ENCODE measurements at places on chromosomes 3 and 15.

DNA sequence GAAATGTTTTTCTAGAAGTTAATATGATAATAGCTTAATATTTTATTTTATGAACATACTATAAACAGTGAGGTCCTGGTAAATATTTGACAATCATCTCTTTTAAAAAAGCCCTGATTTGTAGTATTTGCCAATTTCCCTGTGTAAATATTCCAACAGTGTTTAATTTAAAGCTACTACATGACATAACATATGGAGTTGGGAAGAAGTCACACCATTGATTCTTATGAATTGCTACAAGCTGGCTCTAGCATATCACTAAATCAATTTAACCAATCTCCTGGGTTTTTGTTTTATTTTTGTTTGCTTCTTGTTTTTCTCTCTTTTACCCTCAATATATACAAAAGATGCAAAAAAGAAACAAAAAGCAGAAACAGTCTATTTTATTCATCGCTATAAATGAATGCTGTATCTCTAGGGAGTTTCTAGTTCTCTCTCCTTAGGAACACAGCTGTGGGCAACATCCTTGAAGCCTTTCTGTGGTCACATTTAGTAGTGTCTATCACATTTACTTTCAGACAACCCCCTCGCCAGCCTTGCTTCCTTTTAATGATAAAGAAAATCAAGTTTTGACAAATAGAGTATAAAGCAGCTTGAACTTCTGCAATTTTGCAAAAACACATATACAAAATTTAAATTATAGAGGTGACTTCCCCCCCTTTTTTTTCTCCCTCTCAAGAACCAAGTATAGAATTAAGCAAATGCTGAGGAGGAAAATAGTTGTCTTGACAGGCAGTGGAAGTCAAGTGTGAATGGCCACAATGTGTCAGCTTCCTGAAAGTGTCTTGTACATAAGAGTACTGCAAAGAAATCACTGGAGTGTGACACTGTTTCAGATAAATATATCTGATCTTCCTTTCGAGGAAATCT, 21.4 kb downstream of the CCR1 start:
- no peak for DNase-seq

DNA sequence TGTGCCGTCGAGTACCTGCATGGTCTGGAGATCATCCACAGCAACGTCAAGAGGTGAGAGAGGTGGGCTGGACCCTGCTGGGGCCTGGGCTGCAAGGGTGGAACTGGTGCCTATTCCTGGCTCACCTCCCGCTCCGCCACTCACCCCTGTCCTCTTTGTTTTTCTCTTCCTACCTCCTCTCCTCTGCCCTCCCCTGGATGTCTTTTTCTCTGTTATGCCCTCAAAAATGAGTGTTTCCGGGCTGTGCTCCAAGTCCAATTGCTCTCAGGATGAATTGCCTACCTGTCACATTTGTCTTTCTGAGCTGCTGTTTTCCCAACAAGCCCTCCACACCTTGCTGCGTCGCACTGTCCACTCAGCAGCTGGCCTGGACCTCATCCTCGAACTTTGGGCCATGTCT, 28.5 kb upstream of the TATDN2 start:
- DNase-seq = no peak

GRCh38 chr3:15479400-15480224, 41.9 kb downstream of the COLQ start:
- no peak for DNase-seq

GRCh38 chr15:40894681-40895448, 615 bp downstream of the VPS18 start:
- no peak for DNase-seq

- DNase-seq = no peak
Observed at GRCh38 chr3:128281461-128282367, 128.4 kb downstream of the EEFSEC start.

DNA sequence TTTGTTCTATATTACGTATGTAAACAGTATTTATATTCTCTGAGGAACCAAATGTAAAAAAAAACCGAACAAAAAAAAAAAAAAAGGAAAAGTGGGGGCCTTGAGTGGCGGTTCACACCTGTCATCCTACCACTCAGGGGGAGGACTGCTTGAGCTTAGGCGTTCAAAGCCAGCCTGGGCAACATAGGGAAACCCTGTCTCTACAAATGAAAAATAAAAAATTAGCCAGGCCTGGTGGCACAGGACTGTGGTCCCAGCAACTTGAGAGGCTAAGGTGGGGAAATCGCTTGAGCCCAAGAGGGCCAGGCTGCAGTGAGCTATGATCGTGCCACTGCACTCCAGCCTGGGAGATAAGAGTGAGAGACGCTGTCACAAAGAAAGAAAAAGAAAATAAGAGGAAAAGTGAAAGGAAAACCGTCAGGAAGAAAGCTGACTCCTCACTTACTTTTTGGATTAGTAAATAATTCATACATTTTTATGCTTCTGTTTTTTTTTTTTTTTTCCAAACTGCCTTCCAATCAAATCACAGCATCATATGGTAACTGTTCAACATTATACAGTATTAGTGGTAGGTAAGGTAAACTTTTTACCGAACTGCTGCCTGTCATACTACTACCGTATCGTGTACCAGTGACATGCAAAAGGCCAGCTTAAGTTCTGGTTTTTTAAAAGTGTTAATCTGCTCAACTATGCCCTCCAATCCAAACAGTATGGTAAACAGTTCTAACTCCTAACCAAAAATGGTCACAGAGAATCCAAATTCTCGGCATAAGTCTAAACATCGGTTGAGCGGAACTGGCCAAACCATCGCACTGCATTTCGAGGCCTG, 1.2 kb downstream of the PHC3 start:
- DNase-seq = peak; percentile 20

DNA sequence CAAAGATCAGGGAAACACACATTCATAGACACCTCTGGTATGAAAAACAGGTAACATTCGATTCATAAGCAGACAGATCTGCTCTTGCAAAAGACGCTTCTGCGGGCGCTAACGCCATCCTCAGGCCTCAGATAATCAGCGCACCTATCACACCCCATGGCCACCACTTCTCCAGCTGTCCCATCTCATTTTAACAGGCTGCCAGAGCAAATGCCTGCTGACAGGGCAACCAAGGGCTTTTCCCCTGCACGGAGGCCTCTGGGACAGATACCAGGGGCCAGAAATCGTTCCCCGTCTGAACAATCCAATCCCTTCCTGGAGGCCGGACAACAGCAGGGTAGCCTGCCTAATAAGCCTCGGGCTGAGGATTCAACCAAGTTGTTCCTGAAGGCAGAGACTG, 15.2 kb downstream of the ABCC5 start:
- no peak for DNase-seq

DNA sequence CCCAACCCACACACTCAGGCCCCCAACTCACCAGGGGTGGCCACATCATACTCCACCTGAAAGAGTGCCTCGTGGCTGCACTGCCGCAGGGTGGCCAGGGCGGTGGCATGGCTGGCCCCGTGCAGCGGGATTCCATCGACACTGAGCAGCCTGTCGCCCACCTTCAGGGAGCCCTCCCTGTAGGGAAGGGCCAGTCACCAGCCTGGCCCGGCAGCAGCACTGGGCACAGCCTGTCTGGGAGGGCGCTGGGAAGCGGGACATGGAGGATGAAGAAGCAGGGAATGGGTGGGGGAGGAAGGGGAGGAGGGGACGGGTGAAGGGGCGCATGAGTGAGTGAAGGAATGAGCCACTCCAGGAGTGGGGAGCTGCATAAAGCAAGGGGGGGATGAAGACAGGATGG, 18.5 kb downstream of the GRIP2 start:
- DNase-seq = no peak

DNA sequence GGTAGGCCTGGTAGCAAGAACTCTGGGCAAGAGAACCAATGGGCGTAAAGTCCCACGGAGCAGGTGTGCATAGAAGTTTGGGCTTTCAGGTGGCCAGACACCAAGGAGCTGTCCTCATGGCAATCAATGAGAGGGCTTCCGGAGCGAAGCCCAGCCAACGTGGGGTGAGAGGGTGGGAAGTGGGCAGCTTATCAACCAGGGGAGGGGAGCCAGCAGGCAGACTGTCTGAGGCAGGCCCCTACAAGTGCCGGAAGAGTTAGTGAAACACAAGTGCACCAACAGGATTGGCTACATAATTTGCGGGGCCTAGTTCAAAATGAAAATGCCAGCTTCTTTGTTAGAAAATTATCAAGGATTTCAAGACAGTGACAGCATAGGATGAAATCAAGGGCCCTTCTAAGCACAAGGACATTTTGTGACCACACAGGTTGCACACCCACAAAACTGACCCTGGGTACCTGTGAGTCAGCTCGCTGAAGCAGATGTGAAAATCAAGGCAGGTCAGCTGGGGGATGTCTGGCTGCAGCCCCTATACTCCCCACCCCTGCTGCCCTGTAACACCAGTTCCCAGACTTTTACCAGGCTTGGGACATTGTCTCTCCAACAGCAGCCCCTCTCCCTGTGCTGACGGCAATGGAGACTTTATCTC, 102.1 kb upstream of the ETV5 start:
- DNase-seq = no peak

- DNase-seq = no peak
Observed at GRCh38 chr15:100642213-100642949, 40.0 kb downstream of the ASB7 start.

GRCh38 chr15:99076555-99077308, 28.1 kb upstream of the SYNM start:
- DNase-seq = peak; percentile 50

- no peak for DNase-seq
Observed at GRCh38 chr15:54722342-54722986, 474.3 kb downstream of the RSL24D1 start.

GRCh38 chr3:109874896-109875708, 537.8 kb upstream of the DPPA4 start:
- no peak for DNase-seq

DNA sequence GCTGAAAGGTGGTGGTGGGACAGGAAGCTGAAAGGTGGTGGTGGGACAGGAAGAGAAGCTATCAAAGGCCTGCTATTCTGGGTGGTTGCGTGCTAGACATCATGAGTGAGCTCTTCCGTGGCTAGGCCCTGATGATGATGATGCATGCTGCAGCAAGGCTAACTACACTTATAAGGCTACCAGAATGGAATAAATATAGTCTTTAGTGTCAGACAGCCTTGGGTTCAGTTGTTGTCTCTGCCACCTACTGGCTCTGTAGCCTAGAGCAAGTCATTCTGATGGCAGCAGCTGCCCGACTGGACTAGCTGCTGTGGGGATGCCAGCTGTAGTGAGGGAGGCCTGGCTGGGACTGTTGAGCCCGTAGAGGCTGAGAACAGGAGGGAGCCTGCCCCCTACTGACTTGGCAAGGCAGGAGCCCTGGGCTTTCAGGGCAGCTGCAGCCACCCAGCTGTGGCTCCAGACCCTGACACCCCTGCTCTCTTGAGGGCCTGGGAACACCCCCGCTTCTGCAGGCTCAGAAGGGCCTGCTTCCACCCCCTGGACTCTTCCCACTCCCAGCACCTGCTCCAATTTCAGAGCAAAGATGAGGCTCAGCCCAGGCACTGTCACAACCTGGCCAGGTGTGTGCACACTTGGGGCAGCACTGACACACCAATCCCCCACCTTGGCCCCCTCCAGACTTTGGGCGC, 21.4 kb upstream of the ZBED2 start:
- no peak for DNase-seq

- DNase-seq = no peak
Observed at GRCh38 chr15:94607176-94607654, 375.9 kb downstream of the MCTP2 start.

GRCh38 chr3:189146848-189147247, 24.9 kb upstream of the TPRG1 start:
- DNase-seq = no peak

GRCh38 chr3:61537366-61537765, 24.0 kb upstream of the PTPRG start:
- no peak for DNase-seq

DNA sequence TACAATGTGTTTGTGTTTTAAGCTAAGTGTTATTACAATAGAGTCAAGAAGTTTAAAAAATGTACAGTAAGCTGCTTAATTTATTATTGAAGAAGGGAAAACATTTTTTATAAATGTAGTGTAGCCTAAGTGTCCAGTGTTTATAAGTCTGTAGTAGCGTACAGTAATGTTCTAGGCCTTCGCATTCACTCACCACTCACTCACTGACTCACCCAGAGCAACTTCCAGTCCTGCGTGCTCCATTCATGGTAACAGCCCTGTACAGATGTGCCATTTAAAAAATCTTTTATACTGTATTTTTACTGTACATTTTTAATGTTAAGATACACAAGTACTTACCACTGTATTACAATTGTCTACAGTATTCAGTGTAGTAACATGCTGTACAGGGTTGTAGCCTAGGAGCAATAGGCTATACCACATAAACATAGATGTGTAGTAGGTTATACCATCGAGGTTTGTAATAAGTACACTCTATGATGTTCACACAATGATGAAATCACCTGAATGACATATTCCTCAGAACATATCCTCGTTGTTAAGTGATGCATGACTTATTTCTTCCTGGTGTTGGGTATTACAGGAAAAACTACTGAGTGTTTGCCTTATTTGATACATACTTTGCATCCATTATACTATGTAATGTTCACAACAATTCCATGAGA, 156.6 kb upstream of the NUDT16 start:
- DNase-seq = no peak

DNA sequence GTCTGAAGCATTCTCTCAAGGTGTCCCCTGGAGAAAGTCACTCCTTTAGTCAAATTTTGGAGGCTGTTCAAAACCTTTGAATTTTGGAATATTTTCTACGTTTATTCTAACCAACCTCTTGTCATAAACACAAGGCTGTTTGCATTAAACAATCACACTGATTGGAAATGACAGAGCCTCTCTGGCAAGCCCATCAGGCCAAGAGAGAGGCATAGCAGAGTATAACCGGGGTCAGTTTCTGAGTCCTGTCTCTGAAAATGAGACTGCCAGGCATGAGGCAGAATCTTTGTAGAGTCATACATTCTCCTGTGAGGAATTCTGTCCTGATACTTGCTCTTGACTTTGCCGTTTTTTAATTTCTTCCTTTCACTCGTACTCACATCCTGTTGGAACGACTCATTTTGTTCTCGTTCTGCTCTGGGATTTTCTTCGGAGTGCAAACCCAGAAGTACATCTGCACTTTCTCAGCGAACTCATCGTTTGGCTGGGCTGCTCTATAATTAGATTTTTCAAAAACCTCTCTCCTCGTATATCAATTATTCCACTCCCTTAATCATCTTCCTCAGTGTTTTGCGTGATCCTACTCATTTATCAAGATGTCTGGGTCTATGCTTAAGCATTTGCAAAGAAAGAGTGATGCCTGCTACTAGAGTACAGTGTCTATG, 114.2 kb downstream of the AGBL1 start:
- no peak for DNase-seq

GRCh38 chr3:187016639-187017345, 86.5 kb downstream of the ST6GAL1 start:
- no peak for DNase-seq

GRCh38 chr3:166575161-166575560, 737.9 kb upstream of the BCHE start:
- no peak for DNase-seq

- DNase-seq = no peak
Observed at GRCh38 chr3:189734061-189734460, 102.9 kb downstream of the TP63 start.
